ENCODE measurements at places on chromosomes 2 and 18.

DNA sequence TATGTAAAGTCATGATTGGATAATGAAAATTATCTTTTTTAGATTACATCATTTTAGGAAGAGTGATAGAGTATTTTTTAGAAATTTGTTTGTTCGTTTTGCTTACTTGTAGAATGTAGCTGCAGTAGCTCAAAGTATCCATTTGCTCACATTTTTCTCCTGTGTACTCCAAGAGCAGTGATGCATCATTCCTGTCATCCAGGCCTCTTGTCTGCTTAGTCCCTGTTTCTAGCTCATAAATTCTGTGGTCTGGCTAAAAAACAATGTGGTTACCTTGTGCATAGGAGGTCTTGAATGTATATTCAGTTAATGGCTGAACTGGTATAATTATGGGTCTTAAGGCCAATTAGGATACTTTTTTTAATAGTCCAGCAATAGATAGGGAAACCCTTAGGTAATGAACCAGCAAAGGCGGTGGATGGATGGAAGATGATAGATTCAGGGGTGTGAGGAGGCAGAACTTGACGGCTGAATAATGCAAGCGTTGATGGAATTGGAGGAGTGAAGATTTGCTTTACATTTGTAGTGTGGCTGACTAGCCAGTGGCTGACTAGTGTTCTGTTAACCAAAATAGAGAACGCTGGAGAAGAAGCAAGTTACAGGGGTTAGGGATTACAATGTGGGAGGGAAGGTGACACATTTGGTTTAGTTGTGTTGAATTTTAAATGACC lies 145.0 kb downstream of the ZNF407 start:
- DNase-seq = no peak

DNA sequence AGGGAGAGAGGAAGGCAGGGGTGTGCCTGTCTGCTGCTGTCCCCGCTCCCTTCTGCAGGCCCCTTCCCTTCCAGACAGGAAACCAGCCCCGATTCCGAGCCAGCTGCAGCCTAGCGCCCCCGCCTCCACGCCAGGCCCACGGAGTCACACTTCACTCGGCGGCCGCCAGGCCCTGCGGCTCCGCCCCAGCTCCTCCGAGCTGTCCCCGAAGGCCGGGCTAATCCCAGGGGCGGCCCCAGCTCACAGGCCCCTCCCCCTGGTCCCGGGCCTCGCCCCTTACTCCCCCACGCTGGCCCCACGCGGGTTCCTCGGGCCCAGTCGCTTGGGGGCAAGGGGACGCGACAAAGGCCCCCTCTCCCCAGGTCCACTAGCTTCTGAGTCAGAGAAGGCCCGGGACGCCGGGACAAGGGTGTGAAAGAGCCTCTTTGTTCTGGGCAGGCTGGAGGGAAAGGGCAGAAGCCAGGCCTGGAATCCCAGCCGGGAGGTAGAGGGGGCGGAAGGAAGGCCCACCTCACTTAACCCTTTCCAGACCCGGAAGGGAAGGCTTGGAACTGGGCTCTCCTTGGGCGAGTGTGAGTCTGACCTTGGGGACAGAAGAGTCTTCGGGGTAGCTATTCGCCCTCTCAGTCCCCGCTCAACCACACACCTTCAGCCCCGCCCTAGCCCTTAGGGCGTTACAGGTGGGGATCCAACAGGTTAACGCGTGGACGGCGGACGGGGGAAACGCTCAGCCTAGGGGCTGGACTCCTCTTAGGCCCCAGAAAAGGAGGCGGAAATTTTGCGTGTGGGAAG lies 1.2 kb downstream of the RTKN start:
- DNase-seq = peak; percentile 19

DNA sequence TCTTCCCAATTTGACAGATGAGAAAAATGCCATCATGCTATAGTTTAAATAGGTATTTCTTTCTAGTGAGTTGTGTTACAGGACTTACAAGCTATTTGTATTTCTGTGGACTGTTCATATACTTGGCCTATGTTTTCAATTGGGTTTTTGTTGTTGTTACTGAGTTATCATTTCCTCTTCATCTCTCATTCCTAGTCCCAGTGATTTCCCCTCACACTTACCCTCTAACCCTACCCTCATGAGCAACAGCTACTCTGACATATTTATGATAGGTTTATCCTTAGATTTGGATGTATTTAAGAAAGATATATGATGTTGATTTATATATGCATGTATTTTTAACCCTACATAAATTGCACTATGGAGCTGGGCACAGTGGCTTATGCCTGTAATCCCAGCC lies 10.9 kb upstream of the PSD4 start:
- DNase-seq = no peak

DNA sequence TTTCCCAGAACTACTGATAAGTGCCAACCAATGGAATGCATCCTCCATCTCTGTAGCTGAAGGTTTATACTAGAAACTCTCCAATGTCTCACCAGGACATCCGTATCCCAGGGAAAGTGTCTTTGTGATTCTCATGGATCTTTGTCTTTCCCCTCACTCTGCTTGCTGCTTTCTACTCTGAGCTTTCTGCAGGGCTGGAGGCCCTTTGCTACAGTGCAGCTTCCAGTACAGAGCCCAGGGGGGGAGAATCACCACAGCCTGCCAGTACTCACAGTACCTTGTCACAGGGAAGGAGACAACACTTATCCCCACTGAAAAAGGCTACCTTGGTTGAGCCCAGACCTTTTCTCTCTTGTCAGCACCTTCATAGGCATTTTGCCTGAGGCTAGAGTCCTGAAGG lies 627.0 kb downstream of the CNTNAP5 start:
- no peak for DNase-seq

- DNase-seq = no peak
Measured at GRCh38 chr2:106030287-106031268, 163.5 kb downstream of the UXS1 start.
